ENCODE measurements at places on chromosomes 3 and 15.

- no peak for DNase-seq
Measured at GRCh38 chr3:175192536-175192935, 333.4 kb downstream of the NAALADL2 start.

DNA sequence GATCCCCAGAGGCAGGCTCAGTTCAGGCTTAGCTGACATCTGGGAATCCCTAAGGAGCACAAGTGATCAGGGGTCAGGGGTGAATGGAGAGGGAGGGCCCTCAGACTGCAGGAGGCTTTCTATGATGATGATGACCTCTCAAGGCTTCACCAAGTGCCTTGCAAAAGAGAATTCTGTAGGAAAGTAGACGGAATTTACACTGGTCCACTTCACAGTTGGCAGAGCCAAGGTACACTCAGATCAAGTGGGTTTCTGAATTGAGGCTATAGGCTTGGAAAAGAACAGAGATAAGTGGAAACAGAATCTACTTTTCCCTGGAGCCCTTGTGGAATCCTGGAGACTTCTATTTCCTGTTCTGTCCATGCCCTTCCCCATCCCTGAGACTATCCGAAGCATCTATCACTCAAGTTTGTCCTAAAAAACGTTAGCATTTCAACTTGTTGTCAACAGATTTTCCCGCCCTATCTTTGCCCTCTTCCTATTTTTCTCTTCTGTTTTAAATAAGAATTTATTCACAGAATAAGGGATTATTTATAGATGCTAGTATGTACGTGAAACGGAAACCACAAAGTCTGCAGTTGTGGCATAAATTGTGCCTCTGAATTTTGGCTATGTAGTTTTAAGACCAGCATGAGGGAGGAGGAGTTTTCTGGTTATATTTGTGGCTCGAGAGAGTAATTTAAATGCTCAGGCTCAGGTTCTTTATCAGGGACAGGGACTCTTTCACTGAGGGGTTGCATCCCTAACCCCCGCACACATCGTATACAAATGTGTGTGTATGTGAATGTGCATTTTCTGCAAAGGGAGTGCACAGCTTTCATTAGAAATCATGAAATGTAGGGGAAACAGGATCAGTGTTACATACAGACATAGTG, 12.8 kb downstream of the GCSAM start:
- no peak for DNase-seq

DNA sequence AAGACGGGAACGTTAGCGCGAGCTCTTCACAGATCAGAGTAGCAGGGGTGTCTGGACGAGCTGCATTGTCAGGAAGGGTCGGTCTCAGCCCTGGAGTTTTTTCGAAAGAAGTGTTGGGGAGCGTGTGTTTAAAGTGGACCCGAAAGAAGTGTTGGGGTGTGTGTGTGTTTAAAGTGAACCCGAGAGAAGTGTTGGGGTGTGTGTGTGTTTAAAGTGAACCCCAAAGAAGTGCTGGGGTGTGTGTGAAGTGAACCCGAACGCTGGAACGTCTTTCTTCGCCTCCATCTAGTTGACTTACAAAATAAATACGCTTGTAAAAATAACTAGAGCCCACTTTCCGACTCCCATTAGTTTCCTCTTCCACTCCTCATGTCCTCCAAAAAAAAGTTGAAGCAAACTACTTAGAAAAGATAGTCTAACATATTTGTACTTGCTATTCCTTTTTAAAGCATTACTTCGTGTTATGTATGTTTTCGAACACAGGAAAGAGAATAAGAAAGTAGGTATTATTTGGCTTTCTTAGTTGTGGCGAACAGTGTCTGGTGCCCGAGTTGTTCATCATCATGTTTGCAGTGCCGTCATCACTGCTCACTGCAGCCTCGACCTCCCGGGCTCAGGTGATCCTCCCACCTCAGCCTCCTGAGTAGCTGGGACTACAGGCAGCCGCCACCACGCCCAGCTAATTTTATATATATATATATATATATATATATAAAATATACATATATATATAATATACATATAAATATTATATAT, 1.0 kb downstream of the LRCH3 start:
- DNase-seq = no peak

DNA sequence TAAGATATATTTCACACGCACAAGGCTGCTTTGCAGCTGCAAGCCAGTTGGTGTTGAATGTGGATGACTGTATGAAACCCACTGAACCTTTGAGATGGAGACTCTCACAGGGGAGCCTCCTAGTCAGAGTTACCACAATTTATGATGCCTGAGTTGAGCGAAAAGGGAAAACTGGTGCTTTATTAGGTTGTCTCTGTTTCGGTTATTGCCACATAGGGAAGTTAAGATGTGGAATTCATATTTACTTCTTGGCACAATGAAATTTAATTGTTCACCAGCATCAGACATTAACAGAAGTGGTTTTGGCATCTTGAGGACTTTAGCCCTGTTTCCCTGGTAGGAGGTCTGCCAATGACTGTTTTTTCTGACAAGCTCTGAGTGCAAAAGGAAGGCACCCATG, 358.2 kb downstream of the SQOR start:
- no peak for DNase-seq

DNA sequence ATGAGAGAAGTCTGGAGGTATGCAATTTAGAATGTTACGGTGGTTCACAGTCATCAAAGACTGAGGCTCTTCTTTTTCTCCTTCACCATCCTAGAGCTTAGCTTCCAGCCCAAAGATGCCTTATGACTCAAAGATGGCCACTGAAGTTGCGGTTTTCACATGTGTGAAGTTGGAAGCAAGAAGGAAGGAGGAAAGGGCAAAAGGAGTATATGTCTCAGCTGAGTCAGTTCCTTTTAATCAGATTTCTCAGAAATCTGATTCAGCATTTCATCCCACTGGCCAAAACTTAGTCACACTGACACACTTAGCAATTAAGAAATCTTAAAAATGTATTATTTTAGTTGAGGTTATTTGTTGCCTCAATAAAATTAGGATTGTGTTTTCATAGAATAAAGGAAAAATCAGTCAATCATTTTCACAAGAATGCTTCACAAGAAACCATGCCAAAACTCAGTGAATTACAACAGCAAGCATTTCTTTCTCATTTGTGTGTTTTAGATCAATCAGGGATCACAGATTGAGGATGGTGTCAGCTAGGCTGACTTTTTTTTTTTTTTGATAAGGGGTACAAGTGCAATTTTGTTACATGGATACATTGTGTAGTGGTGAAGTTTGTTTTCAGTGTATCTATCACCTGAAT, 211.1 kb upstream of the GADL1 start:
- DNase-seq = peak; percentile 79

DNA sequence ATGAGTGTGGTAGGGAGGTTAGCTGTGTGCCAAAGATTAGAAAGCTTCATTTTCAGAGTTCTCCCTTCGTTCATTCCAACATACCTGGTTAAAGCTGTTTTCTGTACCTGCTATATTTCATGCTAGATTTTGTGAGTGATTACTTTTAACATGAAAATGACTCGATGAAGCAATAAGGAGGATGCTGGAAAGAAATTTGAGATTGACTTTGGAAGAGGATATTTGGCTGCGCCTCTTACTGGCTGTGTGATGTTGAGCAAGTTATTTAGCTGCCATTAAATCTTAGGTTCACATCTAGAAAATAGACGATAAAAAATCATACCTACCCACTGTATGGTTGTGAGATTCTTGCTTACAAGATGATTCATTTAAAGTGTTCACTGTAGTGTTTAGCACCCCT, 288.7 kb downstream of the ZIC4 start:
- no peak for DNase-seq

GRCh38 chr15:21268436-21268940, 171.8 kb downstream of the POTEB3 start:
- no peak for DNase-seq

- DNase-seq = no peak
Measured at GRCh38 chr15:74826364-74826819, at the start of gene CPLX3. TSS of gene CPLX3 (plus strand) at chr15:74826627. CDS start at chr15:74826704, 77 bp downstream.

DNA sequence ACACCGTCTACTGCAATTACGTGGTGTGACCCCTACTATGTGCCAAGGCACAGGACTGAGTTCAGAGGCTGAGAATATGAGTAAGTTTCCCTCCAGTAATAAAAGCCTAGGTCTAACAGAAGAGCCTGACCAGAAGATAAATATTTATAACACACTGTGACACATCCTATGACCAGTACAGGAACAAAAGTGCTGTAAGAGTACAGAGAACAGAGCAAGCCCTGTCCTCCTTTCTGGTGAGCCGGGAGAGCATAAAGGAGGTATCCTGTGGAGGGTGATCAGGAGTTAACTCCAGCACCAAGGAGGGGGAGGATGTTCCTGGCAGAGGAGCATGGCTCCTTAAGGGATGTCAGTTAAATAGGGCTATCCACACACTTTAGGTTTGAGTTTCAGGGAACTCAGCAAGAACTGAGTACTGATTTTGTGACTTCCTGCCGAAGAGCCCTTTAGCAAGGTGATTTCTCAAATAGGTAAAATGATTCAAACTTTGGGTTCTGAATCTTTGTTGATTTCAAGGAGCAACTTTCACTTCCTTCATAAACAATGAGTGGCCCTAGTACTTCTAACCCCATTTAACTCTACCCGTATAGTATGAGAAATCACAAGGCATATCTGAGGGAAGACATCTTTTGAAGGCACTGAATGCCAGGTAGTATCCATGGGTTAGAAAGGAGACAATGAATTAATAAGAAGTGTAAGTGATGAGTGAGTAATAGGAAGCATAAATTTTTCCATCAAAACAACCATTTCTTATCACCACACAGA, 198.0 kb downstream of the THRB start:
- DNase-seq = no peak

DNA sequence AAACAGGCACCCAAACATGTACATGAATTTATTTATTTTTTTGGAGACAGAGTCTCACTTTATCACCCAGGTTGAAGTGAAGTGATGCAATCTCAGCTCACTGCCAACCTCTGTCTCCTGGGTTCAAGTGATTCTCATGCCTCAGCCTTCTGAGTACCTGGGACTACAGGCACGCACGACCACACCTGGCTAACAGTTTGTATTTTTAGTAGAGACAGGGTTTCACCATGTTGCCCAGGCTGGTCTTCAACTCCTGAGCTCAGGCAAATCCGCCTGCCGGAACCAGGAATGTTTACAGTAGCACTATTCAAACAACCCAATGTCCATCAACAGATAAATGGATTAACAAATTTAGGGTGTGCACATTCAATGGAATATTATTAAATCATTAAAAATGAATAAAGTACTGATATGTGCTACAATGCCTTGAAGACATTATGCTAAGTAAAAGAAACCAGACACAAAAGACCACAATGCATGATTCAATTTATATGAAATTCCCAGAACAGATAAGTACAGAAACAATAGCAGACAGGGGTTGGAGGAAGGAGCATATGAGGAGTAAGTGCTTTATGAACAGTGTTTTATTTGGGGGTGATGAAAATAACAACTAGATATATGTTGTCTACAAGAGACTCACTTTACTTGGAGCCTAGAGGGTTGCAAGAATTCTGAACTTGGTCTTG, 1.3 kb downstream of the LEO1 start:
- DNase-seq = no peak

- no peak for DNase-seq
Measured at GRCh38 chr3:50657816-50658215, 16.9 kb upstream of the DOCK3 start.

GRCh38 chr3:175606650-175607318, 747.6 kb downstream of the NAALADL2 start:
- DNase-seq = no peak

GRCh38 chr3:143163562-143164100, 44.1 kb downstream of the CHST2 start:
- no peak for DNase-seq

DNA sequence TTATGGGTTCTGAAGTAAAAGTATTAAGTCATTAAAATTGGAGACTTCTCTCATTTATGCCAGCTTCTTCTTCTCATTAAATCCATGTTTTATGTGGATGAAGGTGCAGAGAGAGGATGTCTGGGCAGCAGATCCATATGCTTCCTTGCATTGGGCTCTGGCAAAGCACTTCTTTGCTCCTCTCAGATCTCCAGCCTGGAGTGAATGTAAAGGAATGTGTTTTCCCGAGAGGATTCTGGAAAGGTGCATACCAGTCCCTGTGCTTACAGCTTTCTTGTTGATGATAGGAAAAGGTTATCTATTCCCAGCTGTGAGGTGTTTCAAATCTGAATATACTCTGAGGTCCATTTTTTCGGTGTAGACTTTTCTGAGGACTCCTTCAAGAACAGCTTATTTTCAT, 79.9 kb upstream of the PEX5L start:
- DNase-seq = no peak

DNA sequence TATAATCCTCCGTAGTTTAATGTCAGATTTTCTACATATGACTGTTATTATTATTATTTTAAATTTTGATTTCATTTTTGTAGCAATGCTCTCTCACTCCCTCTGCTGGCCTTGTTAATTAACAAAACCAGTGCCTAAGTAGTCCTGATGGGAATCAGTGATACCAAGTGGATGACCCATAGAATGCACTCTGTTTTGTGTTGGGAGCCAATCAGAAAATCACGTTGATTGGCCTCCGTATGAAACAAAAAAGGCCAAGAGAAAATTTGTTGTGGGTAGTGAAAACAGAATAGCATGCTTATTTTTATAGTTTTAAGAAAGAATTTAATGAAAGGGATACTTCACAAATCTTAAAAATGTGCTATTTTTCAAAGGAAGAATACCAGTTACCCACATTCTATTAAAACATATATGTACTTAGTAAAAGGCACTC, 34.4 kb upstream of the MEIS2 start:
- DNase-seq = no peak

DNA sequence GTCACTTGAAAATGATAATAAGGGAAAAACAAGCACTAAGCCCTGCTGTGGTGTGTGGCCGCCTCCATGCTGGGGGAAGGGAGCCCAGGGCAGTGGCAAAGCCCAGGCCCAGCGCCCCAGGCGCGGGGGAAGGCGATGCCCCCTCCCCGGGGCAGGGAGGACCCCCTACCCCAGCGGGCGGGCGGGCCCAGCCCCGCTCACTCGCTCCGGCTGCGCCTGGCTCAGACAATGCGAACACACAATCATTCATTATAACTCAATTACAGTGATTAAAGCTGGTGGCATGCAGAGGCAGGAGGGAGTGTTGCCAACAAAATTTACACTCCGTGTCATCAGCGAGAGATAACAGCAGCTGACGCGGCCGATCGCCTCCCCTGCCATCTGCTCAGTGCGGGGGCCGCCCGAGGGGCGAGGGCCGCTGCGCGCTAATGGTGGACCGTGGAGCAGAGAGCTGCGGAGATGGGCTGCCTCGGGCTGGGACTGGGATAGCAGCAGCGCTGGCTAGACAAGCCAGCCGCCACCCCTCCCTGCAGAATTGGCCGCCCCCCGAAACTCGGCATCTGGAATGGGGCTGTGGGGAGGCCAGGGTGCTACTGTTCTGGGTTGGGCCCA, 64.1 kb downstream of the TLE3 start:
- no peak for DNase-seq

- no peak for DNase-seq
Measured at GRCh38 chr3:160870327-160870726, 114.3 kb downstream of the PPM1L start.

GRCh38 chr3:12471241-12471640, 13.0 kb upstream of the TSEN2 start:
- peak; percentile 56 for DNase-seq

- DNase-seq = no peak
Measured at GRCh38 chr3:142489572-142490323, 41.9 kb upstream of the XRN1 start.

- DNase-seq = no peak
Measured at GRCh38 chr3:187615630-187616029, 54.6 kb downstream of the SST start.
